ENCODE measurements at places on chromosomes 12 and 14.

DNA sequence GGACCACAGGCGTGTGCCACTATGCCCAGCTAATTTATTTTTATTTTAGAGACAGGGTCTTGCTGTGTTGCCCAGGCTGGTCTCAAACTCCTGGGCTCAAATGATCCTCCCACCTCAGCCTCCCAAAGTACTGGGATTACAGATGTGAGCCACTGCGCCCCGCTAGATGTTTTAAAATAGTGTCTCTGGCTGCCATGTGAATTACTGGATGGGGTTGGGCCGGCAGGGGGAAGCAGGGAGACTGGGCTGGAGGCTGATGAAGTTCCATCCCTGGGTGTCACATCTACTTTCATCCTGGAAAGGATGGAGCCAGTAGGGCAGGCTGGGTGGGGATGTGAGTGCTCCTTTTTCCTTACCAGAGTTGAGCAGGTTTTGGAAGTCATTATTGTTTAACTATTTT, 46.1 kb downstream of the DNAH10 start:
- DNase-seq, result peak; percentile 66

DNA sequence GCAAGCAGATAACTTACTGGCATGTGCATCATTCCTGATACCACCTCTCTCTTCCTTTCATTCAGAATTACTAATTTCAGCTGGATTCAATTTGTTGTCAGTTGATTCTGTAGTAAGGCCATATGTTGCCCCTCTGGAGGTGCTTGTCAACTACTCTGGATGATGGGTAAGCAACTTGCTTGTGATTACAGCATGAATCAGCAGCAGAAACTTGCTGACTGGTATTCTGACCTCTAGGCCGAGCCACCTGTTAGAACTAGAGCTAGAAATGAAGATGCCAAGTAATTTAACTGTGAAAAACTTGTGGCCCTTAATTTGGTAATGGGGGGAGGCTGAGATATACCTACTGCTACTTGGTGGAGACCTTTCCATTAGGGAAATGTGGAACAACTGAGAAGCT, 5.1 kb downstream of the RNF10 start:
- no peak for DNase-seq

- DNase-seq, result no peak
These were observed 77.0 kb upstream of the FGD4 start for GRCh38 chr12:32322354-32322753.

GRCh38 chr14:47763188-47763854, 87.9 kb upstream of the MDGA2 start:
- no peak for DNase-seq

- no peak for DNase-seq
These were observed 14.6 kb upstream of the NUDT14 start for GRCh38 chr14:105195522-105196264.

- DNase-seq, result no peak
These were observed 514.2 kb downstream of the VRK1 start for GRCh38 chr14:97311411-97311810.

DNA sequence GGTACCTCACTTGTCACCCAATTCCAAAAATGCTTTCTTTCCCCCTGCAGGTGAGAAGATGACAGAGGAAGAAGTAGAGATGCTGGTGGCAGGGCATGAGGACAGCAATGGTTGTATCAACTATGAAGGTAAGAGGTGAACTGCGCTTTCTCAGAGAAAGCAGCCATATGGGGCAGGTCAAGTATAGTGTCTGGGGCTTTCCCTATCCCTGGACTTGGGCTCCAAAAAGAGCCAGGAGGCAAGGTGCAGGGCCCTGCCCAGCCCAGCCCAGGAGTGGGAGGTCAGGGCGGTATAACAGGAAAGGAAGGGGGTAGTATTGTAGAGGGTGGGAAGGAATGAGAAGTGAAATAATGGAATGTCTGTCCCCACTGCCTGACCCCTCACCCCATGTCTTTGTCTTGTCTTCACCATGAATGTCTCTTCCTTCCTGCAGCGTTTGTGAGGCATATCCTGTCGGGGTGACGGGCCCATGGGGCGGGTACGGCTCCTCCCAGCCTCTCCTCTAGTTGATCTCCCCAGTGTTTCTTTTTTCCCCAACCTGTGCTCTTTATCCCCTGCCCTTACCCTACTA, 2.1 kb downstream of the MYL6 start:
- no peak for DNase-seq

GRCh38 chr14:79011091-79011919, 841.1 kb downstream of the NRXN3 start:
- DNase-seq, result peak; percentile 11

- no peak for DNase-seq
These were observed 1.5 kb upstream of the ZDHHC22 start for GRCh38 chr14:77143071-77143470.

DNA sequence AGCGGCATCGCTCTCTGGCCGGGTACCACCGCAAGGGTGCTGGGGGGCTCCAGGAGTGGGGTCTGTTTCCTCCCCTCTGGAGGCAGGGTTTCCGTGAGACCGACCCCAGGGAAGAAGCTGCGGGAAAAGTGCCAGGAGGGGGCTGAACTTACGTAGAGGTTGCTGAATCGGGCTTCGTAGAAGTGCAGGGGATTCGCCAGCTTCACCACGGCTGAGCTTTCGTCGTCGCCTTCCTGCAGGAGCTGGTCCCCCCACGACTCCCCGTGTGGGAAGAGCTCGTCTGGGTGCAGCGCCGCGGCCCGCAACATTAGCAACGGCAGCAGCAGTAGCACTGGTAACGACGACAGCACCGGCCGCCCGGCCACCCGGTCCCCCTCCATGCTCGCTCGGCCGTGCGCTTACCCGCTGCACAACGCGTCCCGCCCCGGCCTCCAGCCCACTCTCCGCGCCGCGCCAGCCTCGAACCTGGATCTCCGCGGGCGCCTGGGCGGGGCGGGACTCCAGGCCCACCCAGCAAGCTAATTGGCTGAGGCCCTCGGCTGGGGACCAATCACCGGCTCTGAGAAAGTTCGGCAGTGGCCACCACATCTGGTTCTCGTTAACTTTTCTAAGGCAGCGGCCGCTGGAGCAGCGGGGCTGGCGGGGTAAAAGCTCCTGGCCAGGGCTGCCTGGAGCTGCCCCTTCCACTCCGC, at the start of gene NID2:
NID2 (minus strand) TSS at position 445 of the 692 bp plus-strand sequence; CDS start at position 380, 65 bp downstream.
- DNase-seq, result no peak
